ENCODE measurements at places on chromosomes 2 and 18. TPM values are rescaled to one million over a fixed set of nuclear protein-coding genes. Genes with fewer than 3 reads are reported as not detected.

DNA sequence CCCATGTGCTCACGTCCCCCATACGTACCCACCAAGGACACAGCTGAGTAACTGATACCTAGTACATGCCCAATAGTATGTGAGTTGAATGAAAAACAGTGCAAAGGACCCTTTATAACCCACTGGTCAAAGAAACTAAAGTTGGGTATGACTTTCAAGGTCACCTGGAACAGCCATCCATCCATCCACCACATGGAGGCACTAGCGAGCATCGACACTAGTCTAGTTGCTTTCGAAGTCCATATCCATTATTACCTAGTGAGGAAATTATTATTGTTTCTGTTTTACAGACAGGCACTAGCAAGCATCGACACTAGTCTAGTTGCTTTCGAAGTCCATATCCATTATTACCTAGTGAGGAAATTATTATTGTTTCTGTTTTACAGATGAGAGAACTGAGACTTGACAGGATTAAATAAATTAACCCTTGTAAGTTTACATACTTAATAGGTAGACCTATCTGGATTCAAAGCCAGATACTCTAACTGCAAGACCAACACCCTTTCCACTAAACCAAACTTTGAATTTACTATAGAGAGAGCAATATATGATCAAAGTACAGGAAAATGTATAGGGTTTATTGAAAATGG, 233.7 kb downstream of the METTL4 start:
- no peak for DNase-seq

DNA sequence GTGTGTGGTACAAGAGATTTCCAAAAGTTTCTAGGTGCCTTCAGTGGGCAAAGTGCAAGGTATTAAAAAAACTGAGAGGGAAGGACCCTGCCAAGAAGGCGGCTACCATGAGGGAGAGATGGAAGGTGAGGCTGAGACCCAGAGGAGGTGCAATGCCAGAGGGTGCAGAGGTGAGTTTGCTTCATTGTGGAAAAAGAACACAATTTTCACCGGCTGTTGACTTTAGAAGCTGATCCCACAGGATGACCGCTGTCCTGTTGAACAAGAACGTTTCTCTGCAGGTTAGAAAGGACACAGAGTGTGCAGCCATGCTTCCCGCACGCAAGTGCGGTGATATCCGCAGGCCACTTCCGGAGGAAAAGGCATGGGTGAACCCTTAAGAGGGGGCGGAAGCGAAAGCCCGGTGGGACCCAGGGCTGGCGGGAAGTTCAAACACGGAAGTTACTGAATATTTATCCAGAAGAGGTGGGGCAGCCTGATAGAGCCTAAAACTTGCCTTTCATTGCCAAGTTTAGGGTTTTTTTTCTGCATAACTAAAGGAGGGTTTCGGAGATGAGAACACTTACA, 16.6 kb downstream of the SP110 start:
- no peak for DNase-seq

DNA sequence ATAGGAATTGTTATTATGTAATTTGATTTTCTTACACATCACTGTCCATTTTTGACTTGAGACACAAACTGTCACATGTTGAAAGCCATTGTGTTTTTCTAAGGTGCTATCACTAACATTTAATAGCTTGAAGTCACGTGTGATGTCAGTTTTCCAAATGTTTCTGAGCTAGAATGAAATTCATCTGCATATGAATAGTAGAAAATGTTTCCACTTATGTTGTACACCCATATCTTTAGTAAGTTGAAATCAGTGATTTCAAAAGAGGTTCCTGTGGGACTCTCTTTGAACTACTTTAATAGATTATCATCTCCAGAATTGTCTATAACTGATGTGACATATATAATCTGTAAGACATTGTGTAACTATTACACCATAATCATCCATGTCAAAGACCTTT, 27.8 kb downstream of the ABCG5 start:
- no peak for DNase-seq

GRCh38 chr2:43344868-43345373, 118.5 kb upstream of the ZFP36L2 start:
- DNase-seq, result no peak

- DNase-seq, result no peak
Observed at GRCh38 chr2:222303828-222304736, 5.3 kb upstream of the PAX3 start.

DNA sequence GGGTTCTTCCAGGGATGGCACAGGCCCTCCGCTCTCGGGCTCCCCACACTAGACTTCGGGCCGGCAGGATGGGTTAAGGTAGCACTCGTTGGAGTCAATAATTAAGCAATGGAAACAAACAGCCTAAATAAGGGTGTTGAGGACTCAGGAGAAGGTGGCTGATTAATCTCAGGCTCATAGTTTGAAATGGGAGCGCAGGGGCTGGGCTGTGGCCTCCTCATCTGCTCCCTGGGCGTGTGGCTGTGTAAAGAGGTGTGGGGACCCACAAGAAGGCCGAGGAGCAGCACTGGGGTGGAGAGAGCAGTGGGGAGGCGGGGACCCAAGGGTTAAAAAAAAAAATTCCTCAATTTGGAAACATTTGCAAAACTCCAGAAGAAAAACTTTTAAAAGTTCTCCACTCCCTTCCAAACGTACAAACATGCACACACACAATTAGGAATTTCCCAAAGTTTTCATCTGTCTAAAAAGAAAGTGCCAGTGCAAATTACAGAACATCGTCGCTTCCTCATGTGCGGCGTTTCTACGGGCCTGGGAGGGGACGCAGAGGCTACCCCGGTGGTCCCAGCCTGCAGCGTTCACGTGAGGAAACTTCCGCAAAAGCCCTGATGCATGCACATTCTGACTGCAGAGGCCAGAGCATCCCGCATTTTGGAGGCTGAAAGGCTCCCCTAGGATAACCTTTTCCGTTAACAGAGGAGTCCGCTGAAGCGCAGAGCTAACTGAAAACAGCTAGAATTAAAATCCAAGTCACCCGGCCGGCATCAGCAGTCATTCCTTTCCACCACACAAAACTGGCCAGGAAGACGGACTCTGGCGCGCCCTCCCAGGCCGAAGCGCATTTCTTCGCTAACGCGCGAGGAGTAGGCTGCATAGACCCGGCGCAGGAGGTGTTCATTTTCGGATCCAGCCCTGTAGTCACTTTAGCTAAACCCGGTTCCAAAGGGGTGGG, 1.0 kb upstream of the TUBB6 start:
- DNase-seq, result no peak

DNA sequence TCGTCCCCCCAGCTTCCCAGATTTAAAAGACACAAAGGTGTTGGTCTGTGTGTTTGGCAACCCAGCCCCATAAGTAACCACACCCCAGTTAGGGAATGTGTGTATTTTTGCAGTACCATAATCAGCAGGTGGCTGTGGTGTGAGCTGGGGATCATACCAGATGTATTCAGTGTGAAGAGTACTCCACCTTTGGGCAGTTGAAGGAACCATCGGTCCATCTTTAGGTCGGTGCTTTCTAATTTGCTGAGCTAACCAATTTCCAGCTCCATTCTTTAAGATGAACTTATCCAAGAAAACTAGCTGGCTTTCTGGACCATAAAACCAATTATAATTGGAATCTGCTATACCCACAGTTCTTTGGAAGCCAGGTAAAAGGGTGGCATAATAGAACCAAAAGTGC, 3.2 kb downstream of the DSEL start:
- no peak for DNase-seq

- DNase-seq, result no peak
Observed at GRCh38 chr18:24014062-24014985, at the start of gene TTC39C. Gene TTC39C, plus strand, starts transcription at chr18:24014754. Its CDS starts 118 bp downstream, at chr18:24014872.

GRCh38 chr18:57516056-57516455, 70.4 kb downstream of the FECH start:
- DNase-seq, result no peak

Gene CD226
- total RNA-seq, result under 0.01 TPM
